Sigmoid colon (tissue), 7 donors: ENCODE measurements at places on chromosomes 6 and 20.

GRCh38 chr6:2934057-2934456, 30.9 kb upstream of the SERPINB9 start:
- no peak for DNase-seq

DNA sequence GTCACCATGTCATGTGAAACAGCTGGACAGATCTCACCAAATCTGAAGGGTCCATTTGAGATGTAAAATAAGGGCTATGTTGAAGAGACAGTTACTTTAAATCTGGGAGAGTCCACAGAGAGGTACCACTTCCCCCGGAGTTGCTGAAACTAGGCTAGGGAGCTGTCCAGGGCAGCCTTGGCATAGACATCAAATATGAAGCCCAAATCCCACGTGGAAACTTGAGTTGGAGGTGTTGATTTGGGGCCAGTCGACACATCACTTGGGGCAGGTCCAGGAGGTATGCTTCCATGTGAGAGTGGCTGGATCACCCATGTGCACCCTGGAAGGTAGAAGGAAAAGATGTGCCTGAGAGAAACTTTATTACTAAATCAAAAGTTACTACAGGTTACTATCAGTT, 12.0 kb upstream of the SERPINB9 start:
- DNase-seq: no peak

GRCh38 chr6:56798163-56798562, 155.5 kb upstream of the DST start:
- DNase-seq: no peak

GRCh38 chr20:973785-974194, 28.3 kb downstream of the RSPO4 start:
- DNase-seq: no peak

DNA sequence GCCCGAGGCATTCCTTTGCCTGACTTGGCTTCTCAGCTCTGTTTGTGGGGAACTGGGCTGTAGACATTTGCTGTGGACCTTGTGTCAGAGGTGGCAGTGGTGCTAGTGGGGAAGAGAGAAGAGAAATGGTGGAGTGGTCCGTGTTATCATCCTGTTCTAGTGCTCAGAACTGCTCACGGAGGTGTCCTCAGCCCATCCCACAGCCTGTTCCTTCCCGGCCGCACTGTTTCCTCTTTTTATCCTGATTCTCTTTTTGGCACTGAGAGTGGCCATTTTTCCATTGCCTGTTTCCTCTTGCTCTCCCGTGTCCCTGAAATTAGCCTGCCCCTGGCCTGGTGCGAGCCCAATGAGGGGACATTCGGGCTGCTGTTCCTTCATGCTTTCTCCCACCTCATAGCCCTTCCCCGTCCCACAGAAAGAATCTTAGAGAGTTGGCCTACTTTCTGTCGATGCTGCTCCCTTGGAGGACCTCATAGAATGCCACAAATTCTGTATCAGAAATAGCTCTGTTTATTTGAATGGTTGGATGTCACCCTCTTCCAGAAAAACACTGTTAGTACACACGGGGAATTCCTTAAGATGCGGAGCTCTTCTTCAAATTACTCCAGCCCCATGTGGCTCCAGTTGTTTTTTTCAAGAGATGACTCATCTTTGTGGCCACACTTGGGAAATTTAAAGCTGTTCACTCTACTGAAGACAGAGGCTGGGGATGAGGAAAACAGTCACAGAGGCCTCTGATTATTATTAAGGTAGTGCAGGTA, 26.1 kb downstream of the FARS2 start:
- no peak for DNase-seq
